ENCODE measurements at places on chromosomes 1 and 21.
A peak's percentile ranks its signal among the peaks of the same experiment; 100 is the strongest.

GRCh38 chr1:234619071-234619480 is 9.1 kb upstream of the IRF2BP2 start:
- DNase-seq, result no peak

DNA sequence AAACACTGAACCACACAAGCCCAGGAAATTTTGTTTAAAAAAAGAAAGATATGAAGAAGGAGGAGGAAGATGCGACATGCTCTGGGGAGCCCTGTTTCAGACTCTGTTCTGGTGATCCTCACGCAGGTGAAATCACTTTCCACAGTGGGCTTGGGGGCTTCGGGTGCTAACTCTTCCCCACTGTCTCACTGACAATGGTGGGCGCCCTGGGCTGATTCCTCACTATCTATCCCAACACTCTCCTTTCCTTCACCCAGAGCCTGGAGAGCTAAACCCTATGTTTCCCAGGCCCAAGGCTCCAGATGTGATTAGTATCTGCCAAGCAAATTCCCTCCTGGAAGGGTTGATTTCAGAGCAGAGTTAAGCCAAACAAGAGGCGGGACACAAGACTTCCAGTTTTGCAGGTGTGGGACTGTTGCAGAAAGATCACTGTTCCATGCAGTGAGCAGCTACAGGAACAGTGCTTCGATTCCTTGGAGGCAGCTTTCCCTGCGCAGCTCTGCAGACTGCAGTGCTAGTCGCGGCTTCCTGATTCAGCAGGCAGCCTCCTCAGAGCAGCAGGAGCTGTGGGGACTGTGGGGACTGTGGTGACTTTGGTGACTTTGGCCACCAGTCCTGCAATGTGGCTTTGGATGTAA is 168.3 kb downstream of the RHOU start:
- no peak for DNase-seq

DNA sequence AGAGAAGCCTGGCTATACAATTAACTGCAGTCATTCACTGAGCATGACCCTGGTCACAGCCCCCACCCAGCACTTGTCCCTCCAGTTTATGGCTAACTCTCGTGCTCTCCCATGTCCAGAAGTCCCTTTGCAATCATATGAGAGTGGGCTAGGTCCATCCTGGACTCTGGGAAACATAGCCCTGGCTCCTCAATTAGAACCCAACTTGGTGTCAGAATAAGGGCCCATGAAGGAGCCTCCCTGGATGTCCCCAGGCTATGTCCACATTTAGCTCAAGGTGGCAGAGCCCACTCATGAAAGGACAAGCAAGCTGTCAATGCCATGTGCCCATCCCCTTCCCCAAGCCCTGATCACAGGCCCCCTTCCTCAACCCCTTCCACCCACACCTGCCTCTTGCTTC is 27.4 kb upstream of the HPDL start:
- no peak for DNase-seq

DNA sequence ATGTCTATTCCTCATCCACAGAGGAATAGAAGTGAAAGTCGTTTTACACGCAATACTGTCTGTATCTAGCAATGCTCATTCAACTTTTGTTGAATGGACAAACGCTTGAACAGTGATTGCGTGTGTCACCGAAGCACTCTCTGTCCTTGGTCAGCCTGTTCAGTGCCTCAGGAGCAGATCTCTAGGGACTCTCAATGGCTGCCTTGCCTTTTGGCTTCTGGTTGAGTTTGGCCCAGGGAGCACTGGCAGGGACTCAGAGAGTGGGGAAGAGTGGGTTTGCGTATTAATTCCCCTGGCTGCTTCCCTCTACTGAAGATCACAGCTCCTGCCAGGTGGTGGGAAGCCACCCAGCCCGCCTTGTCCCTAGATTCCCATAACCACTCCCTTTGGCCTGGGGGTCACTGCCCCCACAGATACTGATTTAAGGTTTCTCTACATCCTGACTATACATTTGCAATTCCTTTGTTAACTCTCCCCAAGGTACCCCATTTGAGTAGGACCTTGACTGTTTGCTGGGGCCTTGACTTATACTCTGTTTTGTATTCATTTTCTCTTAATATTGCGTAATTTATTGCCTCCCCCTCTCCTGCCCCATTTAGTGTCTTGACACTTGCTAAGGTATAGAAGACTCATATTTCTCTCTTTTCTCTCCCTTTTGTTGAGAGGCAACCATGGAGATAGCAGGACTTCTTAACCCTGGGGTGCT is 61.7 kb upstream of the USP24 start:
- no peak for DNase-seq

DNA sequence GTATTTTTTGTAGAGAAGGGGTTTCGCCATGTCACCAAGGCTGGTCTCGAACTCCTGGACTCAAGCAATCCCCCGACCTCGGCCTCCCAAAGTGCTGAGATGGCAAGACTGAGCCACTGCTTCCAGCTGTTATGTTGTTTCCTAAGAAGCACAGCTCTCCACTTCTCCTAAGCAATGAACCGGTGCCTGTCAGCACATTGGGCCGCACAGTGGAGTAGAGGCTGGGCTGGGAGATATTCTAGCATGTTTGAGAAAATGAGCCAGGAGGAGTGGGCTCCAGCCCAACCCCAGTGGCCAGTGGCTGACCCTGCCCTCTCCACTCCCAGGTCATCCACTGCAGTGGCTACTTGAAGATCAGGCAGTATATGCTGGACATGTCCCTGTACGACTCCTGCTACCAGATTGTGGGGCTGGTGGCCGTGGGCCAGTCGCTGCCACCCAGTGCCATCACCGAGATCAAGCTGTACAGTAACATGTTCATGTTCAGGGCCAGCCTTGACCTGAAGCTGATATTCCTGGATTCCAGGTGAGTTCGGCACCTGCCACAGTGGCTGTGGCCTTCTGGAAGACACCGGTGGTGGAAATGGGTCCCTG is 27.0 kb downstream of the SIM2 start:
- no peak for DNase-seq

DNA sequence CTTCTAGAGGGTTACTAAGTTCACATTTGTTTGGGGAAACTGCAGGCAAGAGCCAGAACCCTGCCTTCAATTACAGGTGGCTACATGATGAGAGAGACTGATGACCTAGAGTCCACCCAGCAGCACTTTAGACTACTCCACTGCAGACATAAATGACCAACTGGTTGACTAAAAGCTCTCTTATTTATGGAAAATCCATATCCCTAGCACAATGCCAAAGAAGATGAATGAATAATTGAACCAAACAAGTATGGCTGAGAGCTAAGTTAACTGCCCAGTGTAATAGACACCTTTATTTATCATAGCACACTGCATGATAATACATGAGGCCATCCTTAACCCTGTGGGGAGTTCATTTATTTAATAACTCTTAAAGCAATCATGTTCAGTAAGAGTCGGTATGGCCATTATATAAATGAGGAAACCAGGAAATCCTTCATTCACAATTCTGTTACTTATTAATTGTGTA is 60.4 kb downstream of the IL12RB2 start:
- no peak for DNase-seq

GRCh38 chr1:28915031-28915895 is 894 bp downstream of the EPB41 start:
- DNase-seq, result peak; percentile 47

DNA sequence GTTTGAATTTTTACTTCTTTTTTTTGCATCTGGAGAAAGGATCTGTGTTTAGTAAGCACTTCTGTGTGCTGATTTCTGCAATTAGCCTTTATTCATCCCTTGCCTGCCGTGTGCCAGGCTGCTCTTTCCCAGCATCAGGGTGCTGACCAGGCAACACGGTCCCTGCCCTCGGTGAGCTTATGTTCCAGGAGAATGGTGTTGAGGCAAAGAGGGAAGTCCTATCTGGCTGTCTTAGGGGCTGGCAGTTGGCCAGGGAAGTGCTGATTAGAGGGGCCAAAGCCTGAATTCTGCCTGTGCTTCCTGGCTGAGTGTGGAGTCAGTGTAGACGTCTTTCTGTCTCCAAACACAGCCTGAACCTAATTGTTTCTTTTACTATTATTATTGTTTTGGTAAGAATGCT is 187.1 kb downstream of the CAMTA1 start:
- no peak for DNase-seq

GRCh38 chr21:45763074-45763473 is 119.5 kb downstream of the PCBP3 start:
- DNase-seq, result no peak

- DNase-seq, result no peak
These were observed 54.9 kb upstream of the RAP1GAP start for GRCh38 chr1:21724098-21724497.

GRCh38 chr1:153400244-153400643 is 9.4 kb upstream of the S100A8 start:
- no peak for DNase-seq

DNA sequence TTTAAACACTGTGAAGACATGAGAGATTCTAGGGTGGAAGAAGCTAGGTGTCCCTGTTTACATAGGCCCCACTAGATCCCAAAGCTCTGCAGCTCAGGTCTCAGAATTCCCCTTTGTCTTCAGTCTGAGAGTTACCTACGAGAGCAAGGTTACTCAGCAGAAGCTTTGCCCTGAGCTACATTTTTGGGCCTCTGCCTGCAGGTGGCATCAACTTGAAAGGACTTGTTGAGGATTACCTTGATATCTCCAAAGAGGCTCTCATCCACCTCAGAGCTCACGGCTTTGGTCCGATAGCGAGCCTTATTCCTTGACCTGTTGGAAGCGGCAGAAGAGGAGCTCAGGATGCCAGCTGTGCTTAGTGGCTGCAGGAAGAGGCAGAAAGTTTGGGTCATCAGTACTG is 7.0 kb downstream of the CFAP45 start:
- no peak for DNase-seq

GRCh38 chr1:115164940-115165705 is 75.8 kb upstream of the TSPAN2 start:
- DNase-seq, result no peak

DNA sequence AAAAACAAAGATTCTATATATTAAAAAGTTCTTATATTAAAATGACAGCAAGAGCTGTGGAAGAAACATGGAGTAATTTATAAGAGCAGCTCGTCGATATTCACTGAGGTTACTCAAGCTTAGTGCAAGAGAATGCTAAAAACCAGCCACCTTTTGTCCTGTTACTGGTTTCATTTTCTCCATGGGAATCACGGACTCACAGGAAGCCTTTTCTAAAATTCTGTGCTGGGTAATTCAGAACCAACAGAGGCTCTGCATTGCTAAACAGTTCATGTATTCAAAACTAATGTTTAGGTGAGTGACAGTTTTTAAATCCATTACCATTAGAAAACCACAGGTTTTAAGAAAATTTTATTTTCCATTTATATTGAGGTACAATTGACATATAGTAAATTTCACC is 147.8 kb upstream of the MAP1LC3C start:
- no peak for DNase-seq

- DNase-seq, result no peak
These were observed 40.9 kb upstream of the SLC6A9 start for GRCh38 chr1:44072204-44072603.

- DNase-seq, result no peak
These were observed 43.3 kb downstream of the IL23R start for GRCh38 chr1:67209521-67209920.

DNA sequence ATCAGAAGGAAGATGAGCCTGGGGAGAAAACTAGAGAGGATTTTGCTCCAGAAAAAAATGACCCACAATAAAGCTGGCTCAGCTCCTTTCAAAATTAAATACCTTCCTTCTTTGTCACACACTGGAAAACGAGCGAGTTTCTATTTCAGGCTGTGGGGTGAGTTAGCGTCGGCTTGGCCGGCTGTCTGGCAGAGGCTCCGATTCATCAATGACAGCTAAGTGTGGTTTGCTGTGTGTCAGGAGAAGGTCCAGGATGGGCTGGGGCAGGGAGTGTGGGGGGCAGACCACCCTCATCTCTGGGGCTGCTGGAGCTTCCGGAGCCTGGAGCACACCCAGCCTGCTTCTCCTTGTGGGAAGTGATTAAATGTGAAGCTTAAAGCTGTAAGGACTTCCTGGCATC is 120.2 kb downstream of the ETS2 start:
- DNase-seq, result no peak

DNA sequence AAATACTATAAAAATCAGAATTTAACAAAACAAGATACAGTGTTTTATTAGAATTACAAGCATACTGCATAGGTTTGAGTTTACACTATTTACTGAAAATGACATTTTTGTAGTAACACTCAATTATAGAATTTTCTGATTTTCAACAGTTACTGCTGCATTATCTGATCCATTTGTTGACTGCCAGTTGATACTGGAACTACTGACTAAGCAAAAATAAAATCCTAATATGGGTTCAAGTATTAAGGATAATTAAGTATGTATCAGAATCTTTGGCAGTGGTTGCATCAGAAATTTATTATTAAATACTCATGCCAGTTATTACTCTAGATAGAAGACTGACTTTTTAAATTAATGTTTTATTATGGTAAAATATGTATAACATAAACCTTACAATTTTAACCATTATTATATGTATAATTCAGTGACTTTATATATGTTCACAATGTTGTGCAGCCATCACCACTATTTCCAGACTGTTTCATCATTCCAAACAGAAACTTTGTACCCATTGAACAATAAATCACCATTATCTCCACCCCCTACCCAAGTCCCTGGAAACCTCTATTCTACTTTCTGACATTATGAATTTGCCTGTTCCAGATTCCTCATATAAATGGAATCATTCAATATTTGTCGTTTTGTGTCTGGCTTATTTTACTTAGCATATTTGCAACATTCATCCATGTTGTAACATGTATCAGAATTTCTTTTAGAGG is 58.2 kb upstream of the GPR88 start:
- no peak for DNase-seq

DNA sequence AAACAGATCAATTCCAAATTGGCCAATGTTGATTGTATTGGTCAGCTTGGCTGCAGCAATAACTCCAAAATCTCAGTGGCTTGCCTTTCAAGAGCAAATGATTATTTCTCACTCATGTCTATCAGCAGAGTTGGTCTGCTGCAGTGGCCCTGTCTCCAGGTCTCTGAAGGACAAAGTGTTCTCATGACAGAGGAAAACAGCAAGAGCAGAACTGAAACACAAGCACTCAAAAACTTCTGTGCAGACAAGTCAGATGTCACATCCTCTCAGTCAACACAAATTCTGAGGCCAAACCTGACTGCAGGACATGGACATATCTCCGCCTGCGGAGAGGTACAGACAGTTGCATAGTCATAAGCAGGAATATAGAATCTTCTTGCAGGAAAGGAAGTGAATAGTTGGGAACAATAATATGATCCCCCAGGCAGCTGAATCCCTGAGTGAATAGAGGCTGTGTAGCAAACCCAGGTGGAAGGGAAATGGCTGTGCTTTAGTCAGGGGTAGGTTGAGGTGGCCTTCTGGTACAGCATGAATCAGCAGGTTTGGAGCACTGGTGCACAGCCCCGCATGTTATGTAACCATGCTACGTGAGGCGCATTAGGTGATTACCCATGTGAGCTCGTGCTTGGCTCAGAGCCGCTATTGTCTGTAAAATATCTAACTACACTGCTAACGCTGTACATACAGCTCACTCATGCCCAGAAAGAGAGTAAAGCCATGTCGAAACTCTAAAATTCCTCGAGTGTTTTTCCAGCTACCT is 17.1 kb upstream of the UBE2U start:
- DNase-seq, result no peak

Data from stimulated activated CD4-positive, alpha-beta T cell treated with anti-CD3 and anti-CD28 coated beads, Interleukin-4, amount 100 ng/mL, for 1 hour (primary cell).